T-helper 2 cell treated with Interferon-gamma antibody and Interleukin-4, amounts not matched to agents 5 μg/mL and 100 μg/mL, for 36 hours (primary cell): ENCODE measurements at places on chromosomes 7 and 10.

GRCh38 chr10:108348215-108348614 lies 1183.7 kb upstream of the SORCS1 start:
- no peaks in the 10 kb centered on the region for H3K27me3 ChIP-seq
- no peaks in the 10 kb centered on the region for H3K4me1 ChIP-seq
- no peaks in the 10 kb centered on the region for H3K36me3 ChIP-seq
- no peak overlapping the region for H3K27ac ChIP-seq
- DNase-seq, result no peak

- no peaks in the 10 kb centered on the region for H3K4me1 ChIP-seq
- no peak for DNase-seq
- no peaks in the 10 kb centered on the region for H3K36me3 ChIP-seq
- no peaks in the 10 kb centered on the region for H3K27me3 ChIP-seq
Measured at GRCh38 chr10:31774299-31774900, 154.2 kb downstream of the ARHGAP12 start.

GRCh38 chr7:112331492-112331891 lies 118.8 kb upstream of the IFRD1 start:
- no peak overlapping the region for H3K4me3 ChIP-seq
- H3K27ac ChIP-seq, result no peak overlapping the region
- peaks cover 13% of the 10 kb centered on the region for H3K36me3 ChIP-seq
- no peaks in the 10 kb centered on the region for H3K27me3 ChIP-seq

GRCh38 chr7:101156277-101156676 lies 2.0 kb downstream of the AP1S1 start:
- H3K27ac ChIP-seq, result no peak overlapping the region
- DNase-seq, result no peak
- peaks cover 8% of the 10 kb centered on the region for H3K4me1 ChIP-seq

DNA sequence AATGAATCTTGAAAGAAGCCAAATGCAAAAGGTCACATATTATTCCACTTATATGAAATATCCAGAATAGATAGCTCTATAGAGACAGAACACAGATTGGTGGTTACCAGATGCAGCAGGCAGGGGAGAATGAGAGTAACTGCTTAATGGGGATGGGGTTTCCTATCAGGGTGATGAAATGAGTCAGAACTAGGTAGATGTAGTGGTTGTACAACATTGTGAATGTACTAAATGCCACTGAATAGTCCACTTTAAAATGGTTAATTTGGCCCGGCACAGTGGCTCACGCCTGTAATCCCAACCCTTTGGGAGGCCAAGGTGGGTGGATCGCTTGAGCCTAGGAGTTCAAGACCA lies 9.4 kb upstream of the SLC25A28 start:
- no peaks in the 10 kb centered on the region for H3K36me3 ChIP-seq
- H3K4me3 ChIP-seq, result no peak overlapping the region
- no peak overlapping the region for H3K27ac ChIP-seq
